ENCODE measurements at places on chromosomes 5 and 9.

- no peak for DNase-seq
These were observed 6.0 kb downstream of the NR3C1 start for GRCh38 chr5:143397302-143398052.

DNA sequence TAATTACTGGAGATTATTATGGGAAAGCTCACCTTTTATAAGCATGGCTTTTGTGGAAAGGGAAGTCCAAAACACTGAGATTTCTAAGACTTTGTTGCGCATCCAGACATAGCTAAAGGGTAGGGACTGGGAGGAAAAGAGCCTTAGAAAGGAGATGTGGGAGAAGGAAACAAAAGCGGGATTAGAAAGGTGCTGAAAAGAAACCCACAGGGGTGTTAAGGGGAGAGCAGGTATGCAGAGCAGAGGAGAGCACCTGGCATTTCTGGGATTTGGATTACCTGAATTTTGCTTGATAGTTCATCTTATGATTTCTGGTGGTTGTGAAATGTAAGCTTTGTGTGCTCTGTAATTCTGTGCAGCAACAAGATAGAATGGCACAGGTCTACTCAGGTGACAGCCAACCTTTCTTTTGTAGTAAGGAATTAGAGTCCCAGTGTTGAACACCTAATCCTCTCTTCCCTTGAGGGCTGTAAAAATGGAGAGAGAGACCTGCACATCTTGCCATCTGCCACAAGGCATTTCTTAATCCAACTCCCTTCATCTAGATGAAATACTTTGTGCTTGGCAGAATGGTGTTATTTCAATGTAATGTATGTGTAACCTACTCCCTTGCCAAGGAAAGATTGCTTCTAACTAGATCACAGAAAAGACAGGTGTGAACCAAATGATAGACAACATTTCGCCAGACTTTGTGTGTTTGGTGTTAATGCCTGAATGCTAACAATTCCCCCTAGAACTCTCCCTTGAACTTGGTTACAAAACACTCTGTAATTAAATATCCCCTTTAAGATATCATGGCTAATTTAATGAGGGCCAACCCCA, 47.4 kb downstream of the ATPSCKMT start:
- no peak for DNase-seq

- no peak for DNase-seq
These were observed 10.9 kb downstream of the CXXC5 start for GRCh38 chr5:139658928-139659667.

GRCh38 chr9:117665601-117666385, 38.4 kb upstream of the TLR4 start:
- DNase-seq, result no peak

DNA sequence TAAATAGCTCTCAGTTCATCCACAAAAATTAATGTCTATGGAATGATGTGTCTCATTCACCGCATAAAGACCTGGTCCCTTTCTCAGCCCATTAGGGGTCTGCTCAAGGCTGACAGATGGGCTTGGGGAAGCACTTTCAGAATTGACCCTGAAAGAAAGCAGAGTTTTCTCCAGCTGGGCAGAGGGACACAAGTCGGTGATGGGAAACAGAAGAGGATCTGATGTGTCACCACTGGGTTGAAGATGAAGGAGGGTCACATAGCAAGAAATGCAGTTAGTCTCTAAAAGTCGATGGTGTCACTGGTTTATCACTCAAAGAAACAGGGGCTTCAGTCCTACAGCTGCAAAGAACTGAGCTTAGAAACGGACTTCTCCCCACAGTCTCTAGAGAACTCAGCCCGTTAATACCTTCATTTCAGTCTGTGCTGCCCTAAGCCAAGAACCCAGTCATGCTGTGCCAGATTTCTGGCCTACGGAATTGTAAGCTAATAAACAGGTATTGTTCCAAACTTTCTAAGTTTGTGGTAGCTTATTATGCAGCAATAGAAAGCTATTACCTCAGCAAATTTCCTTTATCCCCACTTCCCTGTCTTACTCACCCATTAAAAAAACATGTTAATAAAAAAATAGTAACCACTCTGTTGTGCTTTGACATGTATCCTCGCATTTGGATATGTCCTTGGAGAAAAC, 64.6 kb downstream of the ADAMTS12 start:
- no peak for DNase-seq

DNA sequence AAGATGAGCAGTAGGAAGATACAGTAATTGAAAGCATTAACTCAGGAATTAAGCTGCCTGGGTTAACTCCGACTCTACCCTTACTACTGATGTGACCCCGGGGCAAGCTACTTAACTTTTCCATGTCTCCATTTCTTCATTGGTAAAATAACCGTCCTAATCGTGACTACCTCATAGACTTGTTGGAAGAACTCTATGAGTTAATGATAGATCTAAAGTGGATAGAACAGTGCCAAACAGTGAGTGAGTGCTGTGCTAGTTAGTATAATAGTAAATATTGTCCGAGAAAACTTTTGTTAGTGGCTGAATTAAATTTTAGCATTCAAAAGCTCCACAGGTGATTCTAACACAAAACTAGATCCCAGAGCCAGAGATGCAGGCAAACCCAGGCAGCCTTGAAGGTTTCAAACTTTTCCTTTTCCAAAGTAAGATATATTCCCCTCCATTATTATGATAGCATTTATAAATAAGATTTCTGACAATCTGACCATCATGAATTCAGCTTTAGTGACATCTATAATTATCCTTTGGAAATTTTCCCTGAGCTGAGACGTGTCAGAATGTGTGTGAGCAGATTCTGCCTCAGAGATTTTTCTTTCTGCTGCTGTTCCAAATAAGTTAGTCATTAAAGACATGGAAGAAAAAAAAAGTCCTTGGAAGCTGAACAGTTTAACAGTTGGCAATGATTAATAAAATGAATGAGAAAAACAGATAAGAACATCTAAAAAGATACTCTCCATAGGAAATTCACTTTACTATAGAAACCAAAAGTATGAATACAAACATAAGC, 369.5 kb downstream of the PRELID2 start:
- DNase-seq, result no peak

DNA sequence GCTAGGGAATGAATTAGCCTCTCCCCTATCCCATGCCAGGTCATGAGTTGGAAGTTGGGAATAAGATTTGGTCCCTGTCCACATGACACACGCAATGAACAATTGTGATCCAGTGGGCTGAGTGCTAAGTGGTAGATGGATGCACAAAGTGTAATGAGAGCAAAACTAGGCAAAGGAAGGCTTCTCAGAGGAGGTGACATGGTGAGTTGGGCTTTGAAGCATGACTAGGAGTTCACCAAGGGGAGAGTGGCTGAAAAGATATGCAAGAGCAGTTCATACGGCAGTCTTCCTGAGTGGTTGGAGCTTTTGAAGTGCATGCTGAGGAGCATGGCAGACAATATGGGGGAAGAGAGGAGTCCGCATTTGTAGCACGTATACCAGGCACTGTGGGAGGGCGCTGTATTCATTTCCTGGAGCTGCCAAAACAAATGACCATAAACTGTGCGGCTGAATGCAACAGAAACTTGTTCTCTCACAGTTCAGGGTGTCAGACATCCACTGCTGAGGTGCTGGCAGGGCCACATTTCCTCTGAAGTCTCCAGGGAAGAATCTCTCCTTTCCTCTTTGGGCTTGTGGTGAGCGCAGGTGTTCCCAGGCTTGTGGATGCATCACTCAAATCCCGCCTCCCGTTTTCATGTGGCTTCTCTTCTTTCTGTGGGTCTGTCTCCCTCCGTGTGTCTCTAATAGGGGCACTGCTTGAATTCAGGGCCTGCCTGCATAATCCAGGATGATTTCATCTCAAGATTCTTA, 49.5 kb downstream of the NSG2 start:
- DNase-seq, result no peak

DNA sequence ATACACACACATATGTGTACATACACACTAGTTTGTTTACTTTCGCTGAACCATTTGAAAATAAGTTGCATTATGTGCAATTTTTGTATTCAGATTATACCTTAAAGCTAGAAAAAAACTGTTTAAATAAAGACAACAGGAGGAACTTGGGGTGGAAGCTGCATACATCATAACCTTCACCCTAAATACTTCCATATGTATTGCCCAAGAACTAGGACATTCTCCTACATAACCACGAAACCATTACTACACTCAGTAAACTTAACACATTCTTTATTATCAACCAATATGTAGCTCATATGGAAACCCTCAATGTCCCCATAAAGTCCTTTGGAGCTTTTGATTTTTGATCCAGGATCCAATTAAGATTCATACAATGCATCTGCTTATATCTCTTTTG, 83.3 kb downstream of the GIN1 start:
- DNase-seq, result no peak

GRCh38 chr9:135797507-135798262, 95.7 kb downstream of the KCNT1 start:
- peak; percentile 27 for DNase-seq

- DNase-seq, result no peak
These were observed 35.0 kb downstream of the MTX3 start for GRCh38 chr5:79955941-79956670.

GRCh38 chr5:58460732-58461286, 923 bp upstream of the PLK2 start:
- peak; percentile 75 for DNase-seq

DNA sequence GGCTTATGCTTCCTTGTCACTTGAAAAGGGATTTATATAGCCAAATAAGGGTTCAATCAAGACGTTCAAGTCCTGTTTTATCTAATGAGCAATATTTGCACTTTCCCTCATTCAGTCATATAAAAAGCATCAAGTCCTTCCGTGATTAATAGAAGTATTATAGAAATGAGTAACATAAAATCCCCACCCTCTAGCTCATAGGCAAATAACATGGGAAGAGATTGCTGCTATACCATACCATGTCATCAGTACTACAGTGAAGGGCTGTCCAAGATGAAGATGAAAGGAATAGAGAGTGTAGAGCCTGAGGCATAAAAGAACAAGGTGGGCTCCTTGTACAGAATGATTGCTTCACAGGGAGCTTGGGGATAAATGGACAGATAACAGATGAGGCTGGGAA, 20.4 kb upstream of the PAPPA start:
- DNase-seq, result no peak

DNA sequence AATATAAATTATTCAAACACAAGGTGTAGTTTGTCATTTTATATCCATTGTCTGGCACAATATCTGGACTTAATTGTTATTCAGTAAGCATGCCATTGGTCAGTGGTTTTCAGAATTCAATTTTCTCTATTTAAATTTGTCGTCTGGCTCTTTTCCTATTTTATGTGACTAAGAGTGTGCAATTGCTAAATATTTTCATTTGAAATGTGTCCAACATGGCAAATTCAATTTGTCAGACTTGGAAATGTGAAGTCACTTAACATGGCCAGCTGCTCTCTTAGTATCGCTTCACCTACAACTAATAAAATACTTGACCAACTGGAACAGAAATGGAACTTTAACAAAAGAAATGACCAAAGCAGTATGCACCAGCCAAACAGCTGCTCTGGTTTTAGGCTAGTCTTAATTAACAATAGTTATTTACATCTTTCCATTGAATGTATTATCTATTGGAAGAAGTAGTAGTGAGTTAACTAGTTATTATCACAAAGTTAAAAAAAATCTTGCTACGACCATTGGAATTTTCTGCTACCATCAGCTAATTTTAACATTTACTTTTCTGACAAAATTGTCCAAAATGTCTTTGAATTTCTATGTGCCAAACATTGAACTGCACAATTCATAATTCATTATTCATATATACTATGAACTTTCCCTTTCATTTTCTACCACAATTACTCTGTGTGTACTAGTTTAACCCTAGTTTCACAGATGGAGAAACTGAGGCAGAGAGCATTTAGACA, 720.7 kb upstream of the FAM174A start:
- DNase-seq, result no peak

DNA sequence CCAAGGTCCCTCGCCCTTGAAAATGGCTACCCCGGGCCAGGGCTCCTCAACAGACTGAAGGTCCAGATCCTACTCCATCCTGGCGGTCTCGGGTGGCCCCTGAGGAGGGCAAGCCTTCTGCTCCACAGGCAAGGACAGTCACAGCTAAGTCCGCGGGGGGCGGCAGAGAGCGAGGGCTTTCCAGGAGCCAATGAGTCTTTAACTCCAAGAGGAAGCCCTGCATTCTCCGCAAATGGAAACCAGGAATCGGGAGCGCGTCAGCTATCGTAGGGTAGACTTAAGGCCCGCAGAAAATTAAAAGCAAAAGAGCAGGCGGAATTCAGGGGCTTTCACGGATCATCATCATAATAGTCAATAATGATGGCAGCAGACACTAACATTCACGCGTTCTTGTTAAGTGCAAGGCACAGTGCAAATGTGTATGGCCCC, 87.8 kb upstream of the TNFAIP8 start:
- DNase-seq, result peak; percentile 95

GRCh38 chr5:79032031-79032695, 37.3 kb downstream of the DMGDH start:
- no peak for DNase-seq

- DNase-seq, result no peak
These were observed 176.4 kb downstream of the TRPM6 start for GRCh38 chr9:74711341-74711740.

DNA sequence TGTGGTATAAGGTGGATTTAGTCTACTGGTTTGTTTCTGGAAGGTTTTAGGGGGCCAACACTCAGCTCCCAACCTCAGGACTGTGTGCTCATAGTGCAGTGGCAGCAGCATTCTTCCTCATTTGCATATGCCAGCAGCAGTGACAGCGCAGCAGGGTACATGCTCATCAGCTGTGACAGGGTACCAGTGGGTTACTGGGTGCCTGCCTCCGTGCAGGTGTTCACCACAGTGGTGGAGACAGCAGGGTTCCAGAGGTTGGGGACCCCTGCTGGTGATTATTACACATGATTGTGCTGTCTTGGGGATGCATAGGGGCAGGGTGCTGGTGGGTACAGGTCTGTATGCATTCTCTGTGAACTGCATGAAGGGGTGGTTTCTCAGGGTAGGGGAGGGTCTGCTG, 45.5 kb upstream of the IFNE start:
- no peak for DNase-seq

- no peak for DNase-seq
These were observed 46.8 kb downstream of the PTTG1 start for GRCh38 chr5:160468363-160468975.

- DNase-seq, result no peak
These were observed 238.7 kb downstream of the AGTPBP1 start for GRCh38 chr9:85502815-85503655.

DNA sequence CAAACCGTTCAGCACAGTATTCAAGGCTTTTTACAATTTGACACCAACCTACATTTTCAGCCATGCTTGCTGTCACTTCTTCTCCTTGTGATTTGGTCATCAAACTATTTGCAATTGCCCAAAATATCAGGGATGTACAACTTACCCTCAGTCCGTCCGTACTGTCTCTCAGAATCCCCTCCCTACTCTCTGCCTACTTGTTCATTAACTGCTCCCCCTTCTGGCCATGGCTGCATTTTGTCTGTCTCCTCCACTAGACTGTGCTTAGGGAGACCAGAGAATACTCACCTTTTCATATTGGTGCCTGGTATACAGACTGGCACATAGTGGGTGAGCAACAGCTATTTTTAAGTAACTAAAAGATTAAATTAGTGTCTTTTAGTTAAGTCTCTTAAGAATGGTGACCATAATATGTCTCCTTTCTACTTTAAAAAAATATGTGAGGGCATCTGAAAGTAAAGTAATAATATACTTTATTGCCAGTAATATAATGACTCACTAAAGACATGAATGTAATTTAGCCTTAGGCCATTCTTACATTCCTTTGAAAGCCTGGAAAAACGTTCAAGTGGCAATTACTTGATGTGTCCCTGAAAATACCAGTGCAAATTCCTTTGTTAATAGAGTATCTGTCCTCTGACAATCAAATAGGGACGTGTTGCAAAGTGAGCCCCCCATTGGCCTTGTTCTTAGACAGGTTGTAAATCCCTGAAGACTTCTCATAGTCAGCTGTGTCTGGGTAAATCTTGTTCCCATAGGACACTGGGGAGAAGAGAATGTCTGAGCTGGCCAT, 27.8 kb downstream of the PRLR start:
- peak; percentile 26 for DNase-seq

GRCh38 chr5:139251281-139251687, 42.3 kb upstream of the MATR3 start:
- no peak for DNase-seq

Measured in NCI-H2081 (cell line).